ENCODE measurements at places on chromosomes 16 and 17. TPM values are rescaled to one million over a fixed set of nuclear protein-coding genes. Genes with fewer than 3 reads are reported as not detected.

DNA sequence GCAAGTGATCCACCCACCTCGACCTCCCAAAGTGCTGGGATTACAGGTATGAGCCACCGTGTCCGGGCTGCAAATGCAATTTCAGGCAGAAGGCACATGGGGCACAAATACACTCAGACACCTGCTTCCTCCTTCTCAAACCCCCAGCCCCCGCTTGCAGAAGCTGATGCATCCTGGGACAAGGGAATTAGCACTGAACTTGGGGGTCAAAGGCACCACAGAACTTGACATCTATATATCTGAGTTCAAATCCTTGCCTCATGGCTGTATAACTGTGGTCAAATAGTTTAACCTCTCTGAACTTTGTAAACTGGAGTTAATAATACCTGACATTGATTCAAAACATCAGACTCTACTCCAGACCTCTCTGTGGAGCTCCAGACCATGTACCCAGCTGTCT, 4.1 kb upstream of the ARL5C start:
- DNase-seq = no peak

DNA sequence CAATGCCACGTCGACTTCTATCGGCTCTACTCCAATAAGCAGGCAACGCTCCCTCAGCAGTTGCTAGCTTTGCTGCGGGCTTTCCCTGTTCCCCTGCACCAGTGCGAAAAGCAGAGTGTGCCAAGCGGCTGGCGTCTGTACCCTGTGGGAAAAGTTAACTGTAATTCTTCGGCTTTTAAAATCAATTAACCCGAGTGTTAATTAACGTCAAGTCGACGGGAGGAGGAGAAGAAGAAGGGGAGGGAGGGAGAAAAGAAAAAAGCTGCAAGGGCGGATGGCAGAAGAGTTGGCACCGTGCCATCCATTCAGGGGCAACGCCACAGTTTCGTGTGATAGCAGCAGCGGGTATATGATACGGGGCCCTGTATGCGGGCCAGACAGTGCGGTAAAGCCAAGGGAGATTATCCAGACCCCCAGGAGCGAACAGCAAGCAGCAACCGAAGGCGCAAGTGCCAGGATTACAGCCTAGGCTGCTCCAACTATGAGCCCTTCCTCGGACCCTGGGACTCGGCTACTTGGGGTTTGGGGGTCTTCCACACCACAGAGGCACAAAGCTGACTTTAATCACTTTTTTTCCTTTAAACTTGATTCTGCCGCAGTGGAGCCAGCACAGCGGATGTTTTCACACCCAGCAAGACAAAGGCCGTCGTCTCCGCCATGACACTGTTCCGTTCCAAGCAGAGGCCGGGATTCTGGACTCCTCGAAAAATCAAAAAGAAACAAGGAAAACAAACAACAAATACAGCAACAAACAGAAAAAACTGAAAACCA, 253.8 kb upstream of the PMFBP1 start:
- no peak for DNase-seq

The ABCC12 gene
- total RNA-seq = not detected

The CA5A gene
- not detected for total RNA-seq
